Activated effector memory CD4-positive, alpha-beta T cell treated with anti-CD3 and anti-CD28 coated beads, Interleukin-2, amount 50 U/mL, for 16 hours (primary cell): ENCODE measurements at places on chromosomes 16 and 17.

GRCh38 chr17:80863626-80864025, 128.0 kb upstream of the CHMP6 start:
- no peak for DNase-seq

- no peak for DNase-seq
Measured at GRCh38 chr17:47330548-47330947, 6.8 kb downstream of the EFCAB13 start.

DNA sequence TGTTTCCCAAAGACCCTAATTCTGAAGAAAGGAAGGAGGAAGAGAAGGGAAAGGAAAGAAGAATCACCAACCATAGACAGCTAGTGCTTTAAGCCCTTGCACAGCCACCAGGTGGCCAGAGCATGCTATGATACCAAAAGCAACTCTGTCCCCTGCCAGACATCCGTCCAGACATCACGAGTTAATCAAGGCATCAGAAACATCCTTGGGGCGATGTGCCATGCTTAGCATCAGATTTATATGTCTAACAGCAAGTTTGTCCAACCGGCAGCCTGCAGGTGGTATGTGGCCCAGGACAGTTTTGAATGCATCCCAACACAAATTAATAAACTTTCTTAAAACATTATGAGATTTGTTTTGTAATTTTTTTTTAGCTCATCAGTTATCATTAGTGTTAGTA, 2.9 kb upstream of the CRYBA1 start:
- DNase-seq = no peak

DNA sequence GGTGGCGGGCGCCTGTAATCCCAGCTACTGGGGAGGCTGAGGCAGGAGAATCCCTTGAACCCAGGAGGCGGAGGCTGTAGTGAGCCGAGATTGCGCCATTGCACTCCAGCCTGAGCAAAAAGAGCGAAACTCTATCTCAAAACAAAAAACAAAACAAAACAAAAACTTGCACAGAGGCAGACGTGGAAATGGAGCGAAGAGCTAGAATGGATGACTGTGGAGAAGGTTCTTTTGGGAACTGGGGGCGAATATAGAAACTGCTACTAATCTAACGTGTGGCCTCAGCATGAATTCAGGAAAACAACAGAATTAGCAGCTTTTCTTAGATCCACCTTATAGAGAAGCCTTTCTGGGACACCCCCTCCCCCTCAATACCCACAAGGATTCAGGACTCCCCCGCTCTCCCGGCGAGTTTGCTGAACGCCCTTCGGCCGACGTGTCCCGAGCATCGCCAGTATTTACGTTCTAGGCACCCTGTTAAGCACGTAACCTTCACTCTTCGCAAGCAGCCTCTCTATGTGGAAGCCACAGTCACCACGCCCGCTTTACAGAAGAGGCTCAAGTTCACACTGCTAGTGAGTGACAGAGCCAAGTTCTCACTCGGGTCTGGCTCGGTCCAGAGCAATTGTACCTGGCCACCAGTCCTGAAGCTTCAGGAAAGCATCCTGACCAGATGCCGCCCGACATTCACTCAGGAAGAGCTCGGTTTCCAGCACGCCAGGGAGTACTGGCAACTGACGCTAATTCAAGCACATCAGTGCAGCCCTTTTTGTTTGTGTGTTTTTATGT, 13.3 kb upstream of the ABR start:
- DNase-seq = no peak

- DNase-seq = peak; percentile 81
Measured at GRCh38 chr17:55090079-55090492, 121.5 kb downstream of the STXBP4 start.

DNA sequence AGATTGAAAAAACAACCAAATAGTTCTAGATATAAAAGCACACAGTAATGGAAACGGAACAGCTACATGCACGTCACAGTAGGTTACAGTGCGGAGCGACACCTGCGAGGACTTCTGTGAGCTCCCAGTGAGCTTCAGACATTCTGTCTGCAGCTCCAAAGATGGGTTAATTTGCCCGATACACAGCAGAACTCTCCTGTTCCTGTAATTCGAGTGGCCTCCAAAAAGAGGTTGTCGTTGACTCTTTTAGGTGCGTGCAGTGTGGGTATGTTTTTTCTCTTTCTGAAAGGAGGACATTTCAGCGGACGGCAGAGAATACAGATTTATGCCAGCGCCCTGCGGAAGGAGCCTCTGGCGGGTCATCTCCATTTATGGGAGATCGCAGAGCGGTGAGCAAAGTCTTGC, 2.9 kb downstream of the OR1F1 start:
- no peak for DNase-seq

DNA sequence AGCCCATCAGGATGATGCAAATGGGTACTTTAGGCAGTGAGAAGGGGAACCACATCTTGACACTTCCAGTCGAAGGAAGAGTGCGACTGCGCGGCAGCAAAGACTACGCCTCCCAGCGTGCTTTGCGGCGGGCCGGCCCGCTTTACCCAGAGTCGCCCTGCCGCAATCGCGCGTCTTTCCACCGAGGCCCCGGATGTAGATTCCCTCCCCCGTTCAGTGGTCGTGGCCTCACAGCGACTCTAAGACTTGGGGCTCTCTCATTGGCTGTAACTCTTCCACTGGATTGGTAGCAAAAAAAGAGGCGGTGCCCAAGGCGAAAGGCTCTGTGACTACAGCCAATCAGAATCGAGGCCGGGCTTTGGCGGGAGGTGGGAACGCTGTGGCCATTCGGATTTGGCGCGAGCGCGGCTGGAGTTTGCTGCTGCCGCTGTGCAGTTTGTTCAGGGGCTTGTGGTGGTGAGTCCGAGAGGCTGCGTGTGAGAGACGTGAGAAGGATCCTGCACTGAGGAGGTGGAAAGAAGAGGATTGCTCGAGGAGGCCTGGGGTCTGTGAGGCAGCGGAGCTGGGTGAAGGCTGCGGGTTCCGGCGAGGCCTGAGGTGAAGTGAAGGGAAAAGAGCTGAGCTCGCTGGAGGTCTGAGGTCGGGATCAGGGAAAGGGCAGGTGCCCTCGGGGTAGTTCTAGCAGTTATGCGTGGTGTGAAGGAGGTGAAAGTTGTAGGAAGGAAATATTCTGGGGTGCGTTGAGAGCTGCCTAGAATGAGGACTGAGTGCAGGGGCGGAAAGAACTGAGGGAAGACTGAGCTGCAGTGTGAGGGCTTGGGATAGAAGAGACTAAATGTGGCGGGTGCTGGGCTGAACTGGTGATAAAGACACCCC, at the start of gene CDC6:
Gene CDC6 (plus strand): TSS at position 386 of the 876 bp plus-strand sequence. CDS start 1,542 bp downstream, outside the sequence.
- DNase-seq = peak; percentile 100

DNA sequence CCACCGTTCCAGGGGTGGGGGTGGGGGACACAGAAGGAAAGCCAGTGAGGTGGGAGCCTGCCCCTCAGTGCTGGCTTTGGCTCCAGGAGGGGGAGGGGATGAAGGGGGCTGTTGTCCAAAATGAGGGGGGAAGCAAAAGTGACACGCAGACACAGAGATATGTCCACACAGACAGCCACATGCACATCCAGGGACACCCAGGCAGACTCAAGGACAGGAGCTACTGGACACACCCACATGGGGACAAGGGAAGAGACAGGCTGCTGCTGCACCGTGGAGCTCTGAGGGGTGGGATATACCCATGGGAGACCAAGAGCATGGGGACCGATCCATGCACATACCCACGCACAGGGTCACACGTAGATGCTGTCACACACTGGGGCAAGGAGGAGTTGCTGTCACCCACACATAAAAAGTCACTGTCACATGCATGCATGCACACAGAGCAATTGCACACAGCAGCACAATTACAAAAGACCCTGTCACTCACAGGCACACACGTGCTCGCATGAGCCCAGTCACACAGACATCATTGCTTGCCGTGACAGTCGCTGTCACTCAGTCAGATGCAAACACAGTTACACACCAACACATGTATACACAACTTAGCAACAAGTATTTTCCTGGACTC, 1.3 kb downstream of the THRA start:
- DNase-seq = no peak

DNA sequence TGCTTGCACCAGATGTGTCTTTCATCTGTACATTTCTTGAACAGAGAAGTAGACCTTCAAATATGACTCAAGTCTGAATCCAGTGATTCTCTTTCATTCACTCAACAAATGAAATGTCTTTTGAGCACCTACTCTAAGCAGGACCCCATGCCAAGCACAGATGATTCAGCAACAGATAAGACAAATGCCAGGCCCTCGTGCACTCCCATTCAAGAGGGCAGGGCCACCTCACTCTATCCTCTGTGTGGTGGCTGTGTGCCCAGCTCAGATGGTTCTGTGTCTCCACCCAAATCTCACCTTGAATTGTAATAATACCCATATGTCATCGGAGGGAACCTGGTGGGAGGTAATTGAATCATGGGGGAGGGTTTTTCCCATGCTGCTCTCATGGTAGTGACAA, 74.1 kb upstream of the NKD1 start:
- peak; percentile 60 for DNase-seq

- DNase-seq = no peak
Measured at GRCh38 chr17:69535016-69535570, 120.6 kb downstream of the MAP2K6 start.

DNA sequence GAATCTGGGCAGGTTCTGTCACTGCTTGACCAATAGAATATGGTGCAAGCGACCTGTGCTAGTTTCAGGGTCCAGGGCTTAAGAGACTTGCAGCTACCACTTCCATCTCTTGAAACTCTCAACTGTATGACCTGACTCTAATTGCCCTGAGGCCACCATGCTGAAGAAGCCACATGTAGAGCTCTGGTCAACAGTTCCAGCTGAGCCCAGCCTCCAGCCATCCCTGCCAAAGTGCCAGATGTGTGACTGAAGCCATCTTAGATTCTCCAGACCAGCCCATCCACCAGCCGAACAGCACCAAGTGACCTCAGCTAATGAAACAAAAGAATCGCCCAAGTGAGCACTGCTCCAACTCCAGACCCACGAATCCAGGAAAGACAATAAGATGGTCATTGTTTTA, 3.4 kb upstream of the MT2A start:
- no peak for DNase-seq

GRCh38 chr16:63516394-63516793, 1480.2 kb upstream of the CDH8 start:
- no peak for DNase-seq

DNA sequence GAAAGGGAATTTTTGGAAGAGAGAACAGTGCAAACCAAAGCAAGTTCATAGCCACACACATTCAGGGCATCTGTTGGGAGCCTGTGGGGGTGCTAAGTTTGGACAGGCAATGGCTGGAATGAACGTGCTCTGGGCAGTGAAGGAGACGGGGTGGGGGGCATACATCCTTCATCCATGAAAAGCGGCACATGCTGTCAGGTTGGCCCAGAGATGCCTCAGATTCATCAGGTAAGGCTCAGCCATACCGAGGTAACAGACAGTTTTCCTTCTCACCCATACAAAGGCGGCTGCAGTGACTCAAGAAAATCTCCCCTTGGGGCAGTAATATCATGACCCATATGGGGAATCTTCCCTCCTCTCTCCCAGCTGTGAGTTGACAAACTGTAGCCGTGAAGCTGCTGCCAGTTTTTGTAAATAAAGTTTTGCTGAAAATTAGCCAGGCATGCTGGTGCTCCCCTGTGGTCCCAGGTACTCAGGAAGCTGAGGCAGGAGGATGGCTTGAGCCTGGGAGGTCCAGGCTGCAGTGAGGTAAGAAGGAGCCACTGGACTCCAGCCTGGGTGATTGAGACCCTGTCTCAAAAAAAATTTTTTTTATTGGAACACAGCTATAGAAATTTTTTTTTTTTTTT, 9.2 kb upstream of the UBALD2 start:
- peak; percentile 36 for DNase-seq

DNA sequence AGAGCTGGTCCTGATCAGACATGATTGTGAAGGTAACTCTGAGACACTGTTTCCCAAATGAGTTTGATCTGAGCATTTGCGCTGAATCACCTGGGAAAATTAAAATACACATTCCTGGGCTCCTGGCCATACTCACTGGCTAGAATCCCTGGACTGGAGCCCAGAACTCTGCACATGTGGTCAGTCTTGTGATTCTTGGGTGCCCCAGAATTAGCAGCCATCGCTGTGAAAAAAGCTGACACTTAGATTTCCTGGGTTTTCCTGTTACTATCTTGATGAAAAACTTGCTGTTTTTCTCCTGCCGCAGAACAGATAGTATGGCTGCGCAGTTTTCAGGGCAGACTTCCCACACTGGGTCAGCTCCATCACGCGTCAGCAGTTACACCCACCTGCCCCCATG, 24.6 kb downstream of the NECAB2 start:
- no peak for DNase-seq

GRCh38 chr17:65930140-65930730, 261.7 kb downstream of the CEP112 start:
- DNase-seq = no peak

- no peak for DNase-seq
Measured at GRCh38 chr16:82598771-82599170, 28.0 kb upstream of the CDH13 start.

- peak; percentile 66 for DNase-seq
Measured at GRCh38 chr16:55701442-55702319, 45.9 kb downstream of the SLC6A2 start.

- no peak for DNase-seq
Measured at GRCh38 chr16:10120953-10121352, 61.3 kb downstream of the GRIN2A start.

- no peak for DNase-seq
Measured at GRCh38 chr16:84704253-84704652, 4.5 kb downstream of the USP10 start.

DNA sequence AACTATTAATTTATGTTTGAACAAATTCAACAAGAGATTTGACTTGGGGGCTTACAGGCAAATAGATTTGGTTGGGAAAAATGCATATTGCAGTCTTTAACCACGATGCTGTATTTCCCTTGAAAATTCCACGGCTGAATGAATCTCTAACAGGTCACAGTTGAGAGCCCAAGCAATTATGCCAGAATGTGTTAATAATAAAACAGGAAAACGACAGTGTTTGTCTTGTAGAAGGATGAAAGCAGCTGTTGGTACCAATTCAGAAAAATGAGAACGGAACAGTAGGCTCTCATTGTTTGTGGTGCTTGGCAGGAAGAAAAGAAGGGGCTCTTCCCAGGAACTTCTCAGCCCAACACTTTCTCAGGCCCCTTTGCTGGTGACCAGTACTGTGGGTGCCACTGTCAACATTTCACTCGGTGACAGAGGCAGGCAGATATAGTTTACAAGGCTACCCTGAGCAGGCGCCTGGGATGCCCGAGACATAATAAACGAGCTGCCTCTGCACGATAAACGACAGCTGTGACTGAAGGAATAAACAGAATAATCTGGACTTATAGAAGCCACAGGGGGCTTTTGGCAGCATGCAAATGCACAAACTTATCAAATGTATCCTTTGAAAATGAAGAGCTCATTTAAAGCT, 387.1 kb downstream of the HS3ST4 start:
- no peak for DNase-seq

GRCh38 chr16:10514369-10515055, 65.9 kb downstream of the EMP2 start:
- peak; percentile 72 for DNase-seq

GRCh38 chr17:75979705-75980187, 706 bp downstream of the TEN1 start:
- no peak for DNase-seq
